ENCODE measurements at places on chromosomes 4 and X.

GRCh38 chrX:3250966-3251365 is 95.5 kb downstream of the MXRA5 start:
- DNase-seq: no peak

DNA sequence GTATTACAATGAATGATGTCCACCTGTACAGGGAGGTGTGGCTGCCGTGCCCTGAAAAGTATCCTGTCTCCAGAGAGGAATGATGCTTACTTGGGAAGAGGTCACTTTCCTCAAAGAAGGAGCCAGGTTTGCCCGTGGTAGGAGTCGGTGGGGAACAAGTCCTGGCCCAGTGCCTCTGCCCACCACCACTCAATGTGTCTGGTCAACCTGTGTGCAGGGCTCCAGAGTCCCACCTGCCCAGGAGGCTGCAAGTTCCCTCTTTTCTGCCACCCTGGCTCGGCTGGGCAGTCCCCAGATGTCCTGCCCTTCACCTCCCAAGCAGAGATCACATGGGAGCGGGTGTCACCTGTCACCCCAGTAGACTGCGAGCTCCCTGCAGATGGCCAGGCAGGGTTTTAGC is 75.4 kb upstream of the C4orf50 start:
- no peak for DNase-seq

DNA sequence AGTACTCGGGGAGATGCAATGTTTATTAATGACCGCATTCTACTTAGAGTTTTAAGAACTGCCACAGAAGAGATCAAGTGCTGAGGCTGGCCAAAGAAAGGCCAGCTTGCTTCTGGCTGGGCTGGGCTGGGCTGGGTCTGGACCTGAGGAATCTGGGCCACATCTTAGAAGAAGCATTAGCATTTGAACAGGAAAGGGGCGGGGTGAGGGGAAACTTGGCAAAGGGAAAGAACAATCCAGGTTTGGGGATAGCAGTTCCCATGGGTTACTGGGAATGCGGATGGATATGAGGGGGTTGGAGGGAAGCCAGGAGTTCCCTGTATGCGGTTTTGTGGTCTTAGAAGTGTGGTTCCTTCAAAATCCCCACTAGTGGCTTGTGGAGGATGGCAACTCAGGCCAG is 83.3 kb downstream of the CLDN34 start:
- no peak for DNase-seq

GRCh38 chr4:170581322-170581721 is 491.6 kb upstream of the AADAT start:
- no peak for DNase-seq

GRCh38 chrX:22057667-22058066 is 25.5 kb downstream of the PHEX start:
- no peak for DNase-seq

DNA sequence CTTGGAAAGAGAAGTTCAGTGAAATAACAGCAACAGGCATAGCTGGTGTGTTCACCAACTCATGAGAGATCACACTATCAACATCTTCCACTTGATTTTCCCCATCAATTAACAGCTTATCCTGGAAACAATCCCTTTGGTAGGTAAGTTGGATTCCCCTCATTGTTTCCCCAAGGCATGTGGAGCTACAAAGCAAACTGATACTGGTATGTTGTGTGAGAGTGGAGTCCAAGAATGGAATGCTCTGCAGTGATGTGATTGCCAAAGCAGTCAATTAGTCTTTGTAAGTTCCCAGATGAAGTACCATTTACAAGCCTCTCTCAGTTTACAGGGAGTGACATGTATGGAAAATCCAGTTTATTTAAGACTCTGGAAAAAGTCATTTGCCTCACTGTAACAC is 13.7 kb upstream of the XAGE2 start:
- DNase-seq: no peak

DNA sequence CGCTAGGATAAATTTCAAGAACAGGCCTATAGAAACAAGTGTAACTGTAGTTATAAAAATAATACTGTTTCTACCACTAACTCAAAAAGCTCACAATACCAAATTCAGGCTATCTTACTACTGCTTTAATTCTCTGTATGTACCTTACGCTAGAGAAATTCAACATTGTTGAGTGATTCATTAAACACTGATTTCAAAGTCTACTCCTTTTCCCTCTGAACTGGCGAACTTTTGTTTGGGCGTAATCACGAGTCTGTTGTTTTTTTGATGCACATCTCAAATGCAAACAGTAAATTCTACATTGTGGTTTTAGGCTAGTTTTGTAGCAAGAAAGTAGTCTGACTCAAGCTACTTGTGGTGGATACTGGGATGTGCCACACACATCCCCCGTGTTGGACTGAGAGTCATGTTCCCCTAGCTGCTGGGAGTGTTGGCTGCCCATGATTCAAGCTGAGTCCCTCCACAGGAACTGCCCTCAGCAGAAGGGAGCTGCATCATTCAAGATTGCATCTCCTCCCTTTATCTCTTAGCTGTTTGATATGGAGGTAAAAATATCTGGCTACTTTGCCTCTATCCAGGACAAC is 406.1 kb downstream of the RAPGEF2 start:
- no peak for DNase-seq

GRCh38 chr4:182931691-182932345 is 14.6 kb upstream of the DCTD start:
- no peak for DNase-seq

DNA sequence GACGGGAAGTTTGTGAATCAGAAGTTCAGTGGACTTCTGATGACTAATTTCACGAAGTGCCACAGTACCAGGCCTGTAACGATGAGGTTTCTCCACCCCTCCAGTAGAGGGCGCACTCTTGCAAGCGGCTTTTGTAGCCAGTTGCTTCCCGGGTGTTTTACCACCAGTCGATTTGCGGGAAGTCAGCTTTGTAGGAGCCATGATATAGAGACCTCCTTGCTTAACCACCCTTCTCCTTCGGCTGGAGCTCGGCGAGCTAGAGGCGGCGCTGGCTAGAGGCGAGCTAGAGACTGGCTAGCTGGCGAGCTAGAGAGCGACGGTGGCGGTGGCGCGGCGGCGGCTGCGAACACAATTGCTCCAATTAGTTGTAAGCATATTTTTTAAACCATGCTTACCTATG is 72.0 kb downstream of the IL1RAPL1 start:
- DNase-seq: no peak

Data from activated T-helper 1 cell treated with anti-CD3 and anti-CD28 coated beads, Interleukin-2, amount 50 U/mL, for 16 hours (primary cell).